ENCODE measurements at places on chromosomes 7 and 10.

DNA sequence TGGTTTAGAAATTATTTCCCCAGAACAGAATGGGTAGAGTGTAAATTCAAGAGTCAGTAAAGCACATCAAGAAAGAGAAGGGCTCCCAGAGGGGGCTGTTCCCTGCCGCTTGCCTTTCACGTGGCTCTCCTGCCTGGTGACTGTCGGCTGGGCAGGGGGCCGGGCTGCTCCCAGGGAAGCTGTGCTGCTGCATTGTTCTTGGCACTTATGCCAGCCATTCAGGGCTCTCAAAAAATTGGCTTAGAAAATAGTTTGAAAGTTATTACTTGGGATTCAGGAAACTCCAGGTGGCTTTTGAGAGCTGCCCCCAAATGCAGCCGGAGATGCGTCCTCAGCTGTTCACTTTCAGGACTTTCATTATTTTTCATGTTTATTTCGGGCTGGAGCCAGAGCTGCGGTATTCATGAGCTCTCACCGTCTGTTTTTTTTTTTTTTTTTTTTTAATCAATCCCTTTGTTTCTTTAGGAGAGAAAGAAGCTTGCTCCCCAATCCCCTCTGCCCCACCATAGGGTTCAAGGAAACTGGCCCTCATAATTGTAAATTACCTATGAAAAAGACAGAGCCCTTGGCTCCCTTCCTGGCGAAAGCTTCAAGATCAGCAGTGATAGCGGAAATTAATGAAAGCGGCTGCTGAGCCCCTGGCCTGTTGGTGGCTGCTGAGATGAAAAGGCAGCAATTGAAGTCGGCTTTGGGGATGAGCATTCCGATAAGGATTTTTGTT, 94.1 kb downstream of the SORCS3 start:
- no peak for DNase-seq

- no peak for DNase-seq
Measured at GRCh38 chr7:48511080-48511479, 339.8 kb downstream of the ABCA13 start.

GRCh38 chr7:107628461-107629064, 32.1 kb upstream of the SLC26A4 start:
- DNase-seq = no peak

DNA sequence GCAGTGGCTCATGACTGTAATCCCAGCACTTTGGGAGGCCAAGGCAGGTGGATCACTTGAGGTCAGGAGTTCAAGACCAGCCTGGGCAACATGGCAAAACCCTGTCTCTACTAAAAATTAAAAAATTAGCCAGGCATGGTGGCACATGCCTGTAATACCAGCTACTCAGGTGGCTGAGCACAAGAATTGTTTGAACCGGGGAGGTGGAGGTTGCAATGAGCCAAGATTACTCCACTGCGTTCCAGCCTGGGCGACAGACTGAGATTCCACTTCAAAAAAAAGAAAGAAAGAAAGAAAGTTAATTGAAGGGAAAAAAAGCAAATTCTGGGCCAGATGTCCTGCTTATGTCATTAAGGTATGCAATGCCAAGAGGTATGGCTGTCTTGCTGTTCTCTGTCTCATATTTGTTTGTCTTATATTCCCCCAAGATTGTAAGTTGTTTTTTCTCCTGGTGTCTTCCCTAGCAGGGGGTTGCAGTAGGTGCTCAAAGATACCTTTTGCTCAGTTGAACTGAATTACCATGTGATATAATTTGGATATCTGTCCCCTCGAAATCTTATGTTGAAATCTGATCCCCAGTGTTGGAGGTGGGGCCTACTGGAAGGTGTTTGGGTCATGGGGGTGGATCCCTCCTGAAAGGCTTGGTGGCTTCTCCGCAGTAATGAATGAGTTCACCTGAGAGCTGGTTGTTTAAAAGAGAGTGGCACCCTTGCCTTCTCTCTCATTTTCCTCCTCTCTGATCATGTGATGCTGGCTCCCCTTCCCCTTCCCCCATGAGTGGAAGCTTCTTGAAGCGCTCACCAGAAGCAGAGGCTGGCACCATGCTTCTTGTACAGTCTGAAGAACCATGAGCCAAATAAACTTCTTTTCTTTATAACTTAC, 60.9 kb downstream of the MYOF start:
- DNase-seq = no peak

GRCh38 chr10:61052469-61053205, 108.7 kb upstream of the RHOBTB1 start:
- DNase-seq = no peak

GRCh38 chr7:27148031-27148755, 619 bp upstream of the HOXA6 start:
- DNase-seq = no peak

- no peak for DNase-seq
Measured at GRCh38 chr10:116723428-116724281, 18.7 kb downstream of the HSPA12A start.

DNA sequence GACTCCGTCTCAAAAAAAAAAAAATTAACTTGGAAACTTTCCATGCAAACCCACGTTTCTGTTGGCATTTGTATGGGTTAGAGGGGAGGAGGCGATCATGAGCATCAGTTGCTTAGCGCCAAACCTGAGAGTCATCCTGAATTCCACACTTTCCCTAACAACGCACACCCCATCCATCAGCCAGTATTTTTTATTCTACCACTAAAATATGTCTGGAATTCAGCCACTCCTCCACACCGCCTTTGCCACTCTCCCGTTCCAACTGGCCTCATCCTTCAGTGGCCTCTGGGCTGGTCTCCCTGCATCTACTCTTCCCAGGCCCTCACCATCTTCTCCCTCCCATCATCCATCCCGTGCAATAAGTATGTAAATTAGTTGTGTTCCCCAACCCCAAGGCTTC, 4.7 kb upstream of the LMBR1 start:
- DNase-seq = no peak

- no peak for DNase-seq
Measured at GRCh38 chr7:17206349-17206905, 92.0 kb upstream of the AHR start.

- no peak for DNase-seq
Measured at GRCh38 chr7:106583100-106583499, 77.9 kb downstream of the CCDC71L start.

DNA sequence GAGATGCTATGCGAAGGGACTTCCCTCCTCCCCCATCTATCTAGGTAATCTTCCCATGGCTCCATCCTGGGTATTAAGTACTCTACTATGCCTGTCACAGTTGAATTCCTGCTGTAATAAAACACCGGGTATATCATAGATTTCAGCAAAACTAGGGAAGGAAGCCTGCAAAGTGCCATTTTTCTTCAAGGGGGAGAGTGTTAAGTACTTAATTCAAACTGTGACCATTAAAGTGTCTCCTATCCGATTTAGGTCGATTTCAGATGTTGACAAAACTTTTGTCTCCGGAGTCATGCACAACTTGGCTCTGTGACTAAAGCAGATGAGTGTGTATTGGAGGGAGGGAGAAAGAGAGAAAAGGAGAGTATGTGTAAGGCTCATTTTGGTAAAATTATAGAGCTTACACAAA, 4.6 kb downstream of the HOXA4 start:
- no peak for DNase-seq

DNA sequence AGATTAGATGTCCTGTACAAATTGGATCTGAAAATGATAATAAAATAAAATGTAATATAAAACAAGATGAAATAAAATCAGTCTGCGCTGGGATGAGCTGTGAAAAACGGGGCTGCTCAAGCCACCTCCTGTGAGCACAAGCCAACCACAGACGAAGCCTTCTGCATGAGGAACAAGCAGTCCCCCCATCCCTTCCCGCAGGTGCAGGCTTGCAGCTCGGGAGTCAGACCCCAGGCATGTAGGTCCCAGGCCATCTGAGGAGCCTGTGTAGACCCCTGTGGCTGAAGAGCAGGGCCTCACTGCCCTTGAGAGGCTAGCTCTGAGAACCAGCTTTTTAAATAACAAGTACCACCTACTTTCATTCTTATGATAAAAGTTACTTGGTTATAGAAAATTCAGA, 123.4 kb downstream of the TNS3 start:
- no peak for DNase-seq

- no peak for DNase-seq
Measured at GRCh38 chr7:102253973-102254370, 32.7 kb upstream of the SH2B2 start.

DNA sequence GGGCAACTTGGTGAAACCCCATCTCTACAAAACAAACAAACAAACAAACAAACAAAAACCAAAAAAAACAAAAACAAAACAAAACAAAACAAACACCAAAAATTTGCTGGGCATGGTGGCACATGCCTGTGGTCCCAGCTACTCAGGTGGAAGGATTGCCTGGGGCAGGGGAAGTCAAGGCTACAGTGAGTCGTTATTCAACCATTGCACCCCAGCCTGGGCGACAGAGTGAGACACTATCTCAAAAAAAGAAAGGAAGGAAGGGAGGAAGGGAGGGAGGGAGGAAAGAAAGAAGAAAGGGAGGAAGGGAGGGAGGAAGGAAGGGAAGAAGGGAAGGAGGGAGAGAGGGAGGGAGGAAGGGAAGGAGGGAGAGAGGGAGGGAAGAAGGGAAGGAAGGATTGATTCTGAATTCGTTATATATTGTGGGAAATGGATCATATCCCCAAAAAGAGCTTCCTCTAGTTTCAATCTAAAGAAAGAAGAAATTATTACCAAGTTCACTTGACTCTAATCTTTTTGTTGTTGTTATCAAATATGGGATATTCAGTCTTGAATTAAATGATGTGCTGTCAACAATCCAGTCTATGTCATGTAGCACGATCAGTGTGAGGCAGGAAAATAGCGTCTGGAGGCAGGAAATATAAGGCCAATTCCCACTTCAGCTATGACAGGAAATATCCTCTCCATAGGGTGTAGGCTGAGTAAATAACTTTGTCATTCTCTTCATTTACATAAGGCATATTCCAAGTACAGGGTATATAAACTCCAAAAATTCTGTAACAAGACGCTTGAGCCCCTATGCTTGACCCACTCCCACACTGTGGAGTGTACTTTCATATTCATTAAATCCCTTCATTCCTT, 26.2 kb upstream of the TRIM24 start:
- no peak for DNase-seq

- no peak for DNase-seq
Measured at GRCh38 chr7:92076509-92076908, 57.8 kb downstream of the CYP51A1 start.

DNA sequence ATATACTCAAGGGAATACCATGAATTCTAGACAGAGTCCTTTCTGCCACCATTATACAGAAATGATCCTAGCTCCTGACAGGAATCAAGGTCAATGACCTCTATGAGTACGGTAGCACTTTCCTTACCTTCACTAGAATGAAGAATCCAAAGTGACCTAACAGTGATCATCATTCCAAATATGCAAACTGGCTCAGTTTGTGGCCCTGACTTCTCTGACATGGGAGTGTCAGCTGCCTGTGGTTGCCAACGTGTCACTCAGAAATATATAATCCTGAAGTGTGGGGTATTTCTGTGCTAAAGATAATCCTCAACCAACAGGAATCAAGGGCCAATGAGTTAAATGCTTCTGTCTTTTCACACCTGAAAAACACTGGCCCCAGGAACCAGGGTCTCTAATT, 45.7 kb downstream of the COPG2 start:
- DNase-seq = no peak
